SK-N-SH (cell line): ENCODE measurements at places on chromosomes 5 and 9. TPM values are rescaled to one million over a fixed set of nuclear protein-coding genes. Genes with fewer than 3 reads are reported as not detected.

The ALDH1A1 gene
- polyA plus RNA-seq: 0.03 and 0.23 TPM in 2 replicates

The ISL1 gene
- polyA plus RNA-seq: 15.2 and 15.5 TPM in 2 replicates

The PFN3 gene
- polyA plus RNA-seq: not detected in 2 replicates

The EIF4E1B gene
- polyA plus RNA-seq: not detected in 2 replicates

DNA sequence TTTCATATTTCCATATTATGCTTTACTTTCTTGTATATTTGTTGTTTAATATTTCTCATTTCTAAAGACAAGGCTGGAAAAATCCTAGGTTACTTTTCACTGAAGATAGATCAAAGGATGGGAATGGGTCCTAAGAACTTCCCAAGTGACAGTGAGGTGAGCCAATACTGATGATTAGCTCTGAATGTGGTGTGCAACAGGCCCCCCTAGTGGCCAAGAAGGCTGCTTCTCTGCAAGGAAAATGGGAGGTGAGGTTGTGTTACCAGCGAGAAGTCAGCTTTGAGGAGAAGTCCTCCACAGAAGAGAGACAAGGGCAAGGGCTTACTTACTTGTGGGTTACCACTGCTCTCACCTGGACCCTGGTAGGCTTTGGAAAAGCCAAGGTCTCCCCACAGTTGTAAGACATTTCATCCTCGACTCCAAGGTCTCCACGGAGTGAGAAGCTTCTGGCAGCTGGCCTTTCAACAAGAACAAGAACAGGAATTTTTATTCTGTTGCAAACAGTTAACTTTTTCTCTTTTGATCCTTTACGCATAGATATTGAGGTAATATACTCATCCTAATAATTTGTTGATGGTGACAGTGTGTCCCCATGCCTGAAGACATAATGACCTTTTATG lies 69.9 kb downstream of the MAMDC2 start:
- peak; percentile 47 for DNase-seq

- no peak for DNase-seq
Measured at GRCh38 chr9:3027210-3027609, 183.3 kb upstream of the PUM3 start.

GRCh38 chr5:25025831-25026230 lies 381.1 kb upstream of the CDH10 start:
- no peak for DNase-seq

DNA sequence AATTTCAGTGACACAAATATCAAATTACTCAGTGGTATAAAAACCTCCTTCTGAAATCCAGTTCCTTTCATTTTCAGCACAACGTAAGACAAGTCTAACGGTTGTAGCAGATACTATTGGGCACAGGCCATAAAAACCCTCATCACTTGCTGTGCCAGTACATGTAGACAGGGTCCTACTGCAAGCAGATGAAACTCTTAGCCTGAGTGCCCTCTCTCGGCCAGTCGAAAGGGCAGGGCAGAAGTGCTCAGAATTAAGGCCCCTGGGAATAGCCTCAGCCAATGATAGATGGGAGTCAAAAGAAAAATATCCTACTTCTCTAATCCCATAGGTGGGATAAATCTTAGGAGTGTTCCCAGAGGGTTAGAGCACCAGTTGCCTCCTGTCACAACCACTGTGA lies 168.5 kb upstream of the FER start:
- no peak for DNase-seq

DNA sequence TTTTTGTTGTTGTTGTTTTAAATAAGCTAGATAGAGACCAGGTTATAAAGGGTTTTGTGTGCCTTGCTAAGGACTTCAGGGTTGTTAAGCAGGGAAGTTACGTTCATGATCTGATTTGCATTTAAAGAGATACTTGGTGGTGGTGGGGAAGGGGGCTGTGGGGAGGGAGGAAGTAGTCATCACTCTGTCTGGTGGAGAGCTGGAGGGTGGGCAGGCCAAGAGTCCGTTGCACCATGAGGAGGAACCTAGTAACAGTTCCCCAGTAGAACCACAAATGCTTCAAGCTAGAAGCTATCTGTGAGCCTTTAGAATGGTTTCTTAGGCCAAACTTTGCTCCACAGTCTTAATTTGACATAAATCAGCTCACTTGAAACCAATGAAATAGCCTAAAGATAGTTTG lies 18.7 kb upstream of the ROPN1L start:
- DNase-seq: no peak

DNA sequence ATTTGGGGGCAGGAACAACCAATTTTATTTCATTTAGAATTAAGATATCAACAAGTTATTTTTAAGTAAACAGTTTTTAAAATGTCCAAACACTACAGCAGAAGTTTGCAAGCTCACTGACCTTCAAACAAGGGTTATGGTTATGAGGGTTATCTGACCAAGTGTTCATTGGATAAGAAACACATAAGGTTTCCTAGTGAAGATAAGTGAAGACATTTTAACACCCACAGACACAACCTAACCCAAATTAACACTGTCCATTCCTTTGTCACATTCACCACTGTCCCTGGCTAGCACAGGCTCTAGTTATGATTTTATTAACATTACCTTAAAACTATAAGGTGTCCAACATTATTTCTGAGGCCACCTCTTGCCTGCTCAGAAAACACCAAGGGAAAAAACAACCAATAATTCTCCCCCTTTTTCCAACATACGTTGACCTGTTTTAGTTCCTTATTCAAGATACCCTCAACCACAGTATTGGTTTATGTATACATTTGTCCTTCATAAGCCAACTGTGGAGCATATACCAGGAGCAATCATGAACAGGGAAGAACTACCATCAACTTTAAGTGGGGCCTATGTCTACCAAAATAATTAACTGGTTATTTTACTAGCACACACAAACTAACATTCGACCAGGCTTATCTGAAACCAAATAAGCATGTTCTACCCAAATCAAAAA lies 4.0 kb downstream of the ETF1 start:
- DNase-seq: no peak
